AG08395 (cell line): ENCODE measurements at places on chromosomes 12 and 14.
A peak's percentile ranks its signal among the peaks of the same experiment; 100 is the strongest.

DNA sequence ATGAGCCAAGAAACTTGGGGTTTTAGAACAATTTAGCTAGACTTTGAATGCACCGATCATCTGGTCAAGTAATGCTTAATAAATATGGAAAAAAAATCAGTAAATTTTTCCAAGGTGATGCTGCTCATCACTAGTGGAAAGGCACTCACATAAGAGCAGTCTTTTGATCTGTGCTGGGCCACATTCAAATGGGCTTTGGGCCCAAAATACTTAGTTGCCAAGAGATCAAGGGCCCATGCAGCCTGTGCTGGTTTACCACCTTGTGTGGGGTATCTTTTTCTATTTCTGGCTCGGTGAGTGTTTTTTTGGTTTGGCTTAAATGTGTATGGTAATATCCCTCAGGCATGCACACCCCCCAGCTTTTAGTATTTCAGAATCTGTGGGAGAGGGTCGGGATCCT is 943.2 kb downstream of the TMTC2 start:
- DNase-seq, result no peak

DNA sequence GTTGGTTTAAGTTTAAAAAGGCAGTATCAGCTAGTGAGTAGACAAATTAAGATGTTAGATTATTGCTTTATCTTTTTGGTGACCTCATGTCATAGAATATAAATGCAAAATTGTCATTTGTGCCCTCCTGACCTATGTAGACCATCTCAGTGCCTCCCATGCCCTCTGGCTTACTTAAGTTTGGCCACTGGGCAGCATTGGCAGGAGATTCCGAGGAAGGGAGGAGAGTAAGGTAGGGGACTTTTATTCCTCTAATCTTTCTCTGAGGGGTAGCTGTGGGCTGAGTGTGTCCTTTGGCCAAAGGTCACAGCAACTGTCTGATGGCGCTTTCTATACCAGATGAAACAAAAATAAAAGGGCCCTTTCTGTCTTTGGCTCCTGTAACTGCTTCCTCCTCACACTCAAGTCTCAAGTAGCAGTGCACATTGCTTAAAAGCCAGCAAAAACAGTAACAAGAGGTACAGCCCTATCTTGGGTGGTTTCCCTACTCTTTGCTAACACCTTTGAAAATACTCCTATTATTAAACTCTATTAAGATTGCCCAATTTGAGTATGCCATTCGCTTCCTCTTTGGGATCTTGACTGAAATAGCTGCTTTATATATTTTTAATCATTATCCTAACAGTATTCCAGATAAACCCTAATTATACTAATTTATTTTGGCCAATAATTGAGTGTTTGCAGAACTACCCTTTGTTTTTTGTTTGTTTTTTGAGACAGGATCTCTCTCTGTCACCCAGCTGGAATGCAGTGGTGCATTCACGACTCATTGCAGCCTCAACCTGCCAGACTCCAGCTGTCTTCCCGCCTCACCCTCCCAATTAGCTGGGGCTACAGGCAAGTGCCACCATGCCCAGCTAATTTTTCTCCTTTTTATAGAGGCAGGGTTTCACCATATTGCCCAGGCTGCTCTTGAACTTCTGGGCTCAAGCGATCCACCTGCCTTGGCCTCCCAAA is 56.5 kb upstream of the KCNH3 start:
- no peak for DNase-seq

DNA sequence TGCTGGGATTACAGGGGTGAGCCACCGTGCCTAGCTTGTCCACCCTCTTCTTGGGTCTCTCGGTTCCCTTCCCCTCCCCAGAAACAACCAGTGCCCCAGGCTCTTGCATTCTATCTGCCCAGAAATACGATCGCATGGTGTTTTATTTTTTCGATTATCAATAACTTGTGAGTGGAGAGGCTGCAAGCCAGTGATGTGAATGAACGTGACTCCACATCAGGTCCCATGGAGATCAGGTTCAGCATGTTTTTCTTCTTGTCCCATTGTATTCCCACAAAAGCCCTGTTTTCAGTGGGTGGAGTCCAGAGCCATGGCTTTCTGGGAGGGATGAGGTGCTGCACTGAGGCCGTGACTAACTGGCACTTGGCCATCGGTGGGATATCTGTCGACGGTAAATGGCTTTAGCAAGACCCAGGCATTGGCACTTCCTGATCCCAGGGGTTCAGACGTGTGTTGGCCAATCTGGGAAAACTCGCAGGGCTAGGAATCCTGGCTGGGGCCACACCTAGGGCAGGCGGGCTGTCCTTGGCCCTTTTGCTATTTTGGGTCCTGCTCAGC is 12.7 kb upstream of the HNF1A start:
- no peak for DNase-seq

DNA sequence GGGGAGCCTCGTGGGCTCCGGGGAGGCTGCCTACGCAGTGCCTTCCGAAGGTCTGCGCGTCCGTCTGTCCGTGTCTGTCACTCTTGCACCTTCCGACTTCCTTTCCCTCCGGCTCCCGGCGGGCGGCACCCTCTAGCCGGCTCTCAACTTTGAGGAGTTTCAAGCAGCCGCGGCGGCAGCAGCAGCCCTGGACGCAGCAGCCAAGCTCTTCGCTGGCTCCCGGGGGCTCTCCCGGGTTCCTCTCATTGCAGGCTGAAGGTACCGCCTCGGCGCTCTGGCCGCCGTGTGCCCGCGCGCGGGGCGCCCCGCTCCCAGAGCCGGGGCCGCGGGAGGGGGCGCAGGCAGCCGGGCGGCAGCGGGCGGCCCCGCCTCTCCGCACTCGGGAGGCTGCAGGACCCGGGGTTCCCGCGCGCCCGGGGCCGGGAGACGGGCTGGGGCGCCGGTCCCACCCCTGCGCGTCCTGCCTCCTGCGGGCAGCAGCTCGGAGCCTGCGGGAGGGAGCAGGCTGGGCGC is at the start of the genes AMIGO2 and PCED1B:
TSS of gene AMIGO2 (minus strand) at position 492 of the 513 bp plus-strand sequence. CDS start 957 bp downstream, outside the sequence.
TSS of gene PCED1B (plus strand) at position 154 of the 513 bp plus-strand sequence. CDS start 155,443 bp downstream, outside the sequence.
- peak; percentile 57 for DNase-seq

GRCh38 chr14:103904493-103905107 is 23.7 kb upstream of the TDRD9 start:
- no peak for DNase-seq

DNA sequence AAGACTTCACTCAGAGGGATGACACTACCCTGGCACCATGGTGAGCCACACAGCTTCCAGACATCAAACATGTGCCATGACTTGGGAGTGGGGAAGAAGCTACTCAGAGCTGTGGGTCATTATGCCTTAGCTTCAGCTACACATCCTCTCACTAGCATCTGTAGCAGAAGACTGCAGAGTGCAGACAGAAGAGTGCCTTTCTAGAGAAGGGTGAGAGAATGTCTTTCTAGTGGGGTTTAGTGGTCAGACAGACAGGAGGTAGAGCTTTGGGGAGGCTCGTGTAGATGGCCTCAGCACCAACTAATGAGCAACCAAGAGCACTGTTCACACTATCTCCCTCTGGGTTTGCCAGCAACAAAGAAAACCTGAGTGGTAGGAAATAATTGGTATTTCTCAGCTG is 4.9 kb upstream of the B4GALNT3 start:
- no peak for DNase-seq

- no peak for DNase-seq
Observed at GRCh38 chr12:102169922-102170621, 27.6 kb downstream of the PMCH start.

DNA sequence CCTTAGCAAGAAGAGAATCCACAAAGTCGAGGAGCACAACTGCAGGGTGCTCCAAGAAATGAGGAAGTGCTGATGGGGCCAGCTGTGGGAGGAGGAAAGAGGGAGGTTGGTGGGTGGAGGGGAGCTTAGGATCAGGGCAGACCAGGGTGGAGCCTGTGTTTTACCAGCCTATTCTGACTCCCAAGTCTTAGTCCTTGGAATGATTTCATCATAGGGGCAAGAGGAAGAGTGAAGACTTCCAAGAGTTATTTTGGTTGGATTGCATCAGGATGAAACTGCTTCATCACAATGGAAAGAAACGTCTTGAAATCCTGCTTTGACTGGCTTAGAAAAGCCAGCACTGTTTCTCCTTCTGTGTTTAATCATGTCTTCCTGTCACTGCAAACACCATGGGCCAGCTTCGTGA is 194.0 kb downstream of the DPF3 start:
- DNase-seq, result peak; percentile 80

DNA sequence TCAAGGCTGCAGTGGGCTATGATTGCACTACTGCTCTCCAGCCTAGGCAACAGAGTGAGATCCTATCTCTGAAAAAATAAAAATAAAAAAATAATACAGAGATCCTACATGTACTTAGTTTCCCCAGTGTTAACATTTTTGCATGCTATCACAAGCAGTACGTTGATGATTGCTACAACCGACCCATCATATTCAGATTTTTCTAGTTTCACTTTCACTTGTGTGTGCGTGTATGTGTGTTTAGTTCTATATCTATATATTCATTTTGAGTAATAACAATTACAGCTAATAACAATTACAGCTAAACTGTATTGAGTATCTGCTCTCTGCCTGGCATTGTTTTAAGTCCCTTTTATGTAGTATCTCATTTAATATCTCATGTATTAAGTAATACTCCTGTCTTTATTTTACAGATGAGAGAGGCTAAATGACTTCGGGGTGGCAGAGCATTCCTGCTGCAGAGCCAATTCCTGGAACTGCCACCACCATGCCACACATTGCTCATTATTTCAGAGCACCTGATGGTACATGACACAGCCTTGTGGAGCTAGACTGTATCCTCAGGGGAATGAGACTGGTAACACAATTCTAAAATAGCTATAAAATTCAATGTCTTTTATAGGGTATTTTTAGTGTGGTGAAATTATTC is 153.1 kb downstream of the BCAT1 start:
- no peak for DNase-seq

DNA sequence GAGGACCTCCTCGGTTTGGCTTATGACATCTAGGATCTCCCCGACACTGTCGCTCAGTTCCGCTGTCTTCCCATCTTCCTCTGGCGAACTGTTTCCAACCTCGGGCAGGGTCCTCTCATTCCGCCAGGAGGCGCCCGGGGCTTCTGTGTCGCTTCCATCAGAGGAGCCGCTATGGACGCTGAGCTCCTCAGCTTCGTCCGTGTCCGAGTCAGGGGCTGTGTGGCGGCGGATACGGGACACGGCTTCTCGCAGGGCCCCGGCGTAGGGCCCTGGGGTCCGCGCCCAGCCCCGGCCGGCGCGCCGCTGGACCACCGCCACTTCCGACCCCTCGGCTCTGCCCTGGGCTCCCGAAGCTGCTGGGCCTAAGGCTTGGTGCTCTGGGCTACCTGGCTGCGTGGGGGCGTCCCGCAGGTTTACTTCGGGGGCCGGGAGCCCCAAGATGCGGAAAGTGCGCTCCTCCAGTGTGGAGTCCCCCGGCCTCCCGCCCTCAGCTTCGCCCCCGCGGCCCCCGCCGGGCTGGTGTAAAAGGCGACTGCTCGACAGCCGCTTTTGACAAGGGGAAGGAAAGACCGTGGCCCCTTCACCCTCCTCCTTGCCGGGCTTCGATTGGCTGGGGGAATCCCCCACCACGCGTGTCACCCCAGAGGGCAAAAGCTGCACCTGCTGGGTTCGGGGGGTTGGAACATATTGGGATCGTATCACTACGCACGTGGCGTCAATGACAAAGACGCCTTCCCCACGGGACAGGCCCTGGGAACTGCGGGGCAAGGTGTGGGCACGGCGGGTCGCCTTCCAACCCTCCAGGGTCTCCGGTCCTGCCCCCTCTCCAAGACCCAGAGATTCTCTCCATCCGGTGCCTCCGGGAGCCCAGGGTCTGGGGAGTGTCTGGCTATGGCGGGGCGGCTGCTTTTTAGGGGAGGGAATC is 2.1 kb downstream of the DDN start:
- peak; percentile 81 for DNase-seq

GRCh38 chr12:6950401-6950801 is 755 bp upstream of the PTPN6 start:
- no peak for DNase-seq

- DNase-seq, result no peak
Observed at GRCh38 chr14:89841851-89842250, 112.7 kb downstream of the EFCAB11 start.

GRCh38 chr12:46464863-46465262 is 92.3 kb upstream of the SLC38A2 start:
- DNase-seq, result no peak

GRCh38 chr14:81633496-81633895 is 99.8 kb upstream of the SEL1L start:
- no peak for DNase-seq

DNA sequence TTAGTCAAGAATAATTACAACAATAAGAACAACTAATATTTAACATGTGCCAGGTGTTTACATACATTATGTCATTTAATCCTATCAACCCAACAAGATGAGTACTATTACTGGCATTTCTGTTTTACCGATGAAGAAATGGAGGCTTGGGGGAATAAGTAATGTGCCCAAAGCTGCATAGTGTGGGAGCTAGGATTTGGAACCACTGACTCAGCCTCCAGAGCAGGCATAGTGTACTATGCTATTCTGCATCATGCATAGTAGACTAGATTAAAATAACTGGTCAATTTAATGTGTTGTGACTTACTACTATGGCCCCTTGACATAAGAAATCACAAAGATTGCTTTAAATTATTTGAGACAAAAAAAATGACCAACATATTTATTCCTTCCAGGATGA is 9.5 kb downstream of the GPR19 start:
- DNase-seq, result no peak

DNA sequence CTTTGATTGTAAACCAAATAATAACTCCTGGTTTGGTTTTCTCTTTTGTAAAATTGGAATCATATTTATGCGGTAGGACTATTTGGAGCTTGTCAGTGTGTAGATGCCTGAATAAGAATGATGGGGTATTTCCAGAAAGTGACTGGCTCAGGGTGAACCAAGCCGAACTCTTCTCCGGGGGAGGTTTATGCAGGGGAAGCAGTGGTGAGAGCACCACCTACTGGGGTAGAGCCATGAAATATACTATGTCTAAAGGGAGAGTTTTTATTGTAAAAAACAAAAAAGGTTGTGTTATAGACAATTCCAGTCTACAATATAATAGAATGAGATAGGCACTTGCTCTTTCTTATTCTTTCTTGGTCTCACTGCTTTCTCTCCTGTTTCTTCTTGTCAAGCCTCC is 222.9 kb upstream of the SLC16A7 start:
- peak; percentile 20 for DNase-seq

DNA sequence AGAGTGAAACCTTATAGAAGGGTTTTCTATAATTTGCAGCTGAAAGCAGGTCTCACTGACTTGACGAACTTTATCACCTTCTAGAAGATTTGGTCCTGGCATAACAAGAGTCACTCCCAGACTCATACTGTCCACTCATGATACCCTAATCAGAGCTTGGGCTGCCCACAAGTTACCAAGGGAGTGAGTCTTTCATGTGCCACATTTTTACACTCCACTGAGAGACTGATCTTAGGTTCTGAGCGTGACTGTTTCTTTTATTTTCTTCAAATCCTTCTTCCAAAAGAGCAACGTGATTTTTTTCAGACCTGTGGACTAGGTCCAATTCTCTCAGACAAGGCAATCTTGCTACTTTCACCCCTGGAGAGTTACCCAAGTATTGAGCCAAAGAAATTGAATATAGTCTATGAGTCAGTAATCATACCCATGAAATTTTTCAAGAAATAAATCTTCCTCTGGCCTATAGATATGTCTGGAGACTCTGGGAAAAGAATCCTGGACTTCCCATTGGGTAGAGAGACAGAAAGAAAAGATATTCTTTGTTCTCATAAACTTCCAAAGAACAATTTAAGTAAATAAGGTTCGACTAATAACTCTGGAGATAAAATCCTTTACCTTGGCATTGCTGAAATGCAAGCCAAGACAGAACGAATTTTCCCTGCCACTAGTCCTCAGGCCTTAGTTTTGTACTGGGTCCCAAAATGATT is 26.9 kb downstream of the SIX1 start:
- no peak for DNase-seq

GRCh38 chr12:132604668-132605441 is 5.5 kb downstream of the LRCOL1 start:
- no peak for DNase-seq
